ENCODE measurements at places on chromosomes 5 and 9.

- no peak for DNase-seq
Measured at GRCh38 chr9:28547527-28547926, 974.2 kb upstream of the C9orf72 start.

GRCh38 chr9:127525401-127526188 lies 74.3 kb downstream of the LRSAM1 start:
- peak; percentile 54 for DNase-seq

GRCh38 chr5:138981586-138981985 lies 106.5 kb upstream of the LRRTM2 start:
- peak; percentile 8 for DNase-seq

GRCh38 chr5:122779451-122779850 lies 4.6 kb downstream of the SNX2 start:
- no peak for DNase-seq

DNA sequence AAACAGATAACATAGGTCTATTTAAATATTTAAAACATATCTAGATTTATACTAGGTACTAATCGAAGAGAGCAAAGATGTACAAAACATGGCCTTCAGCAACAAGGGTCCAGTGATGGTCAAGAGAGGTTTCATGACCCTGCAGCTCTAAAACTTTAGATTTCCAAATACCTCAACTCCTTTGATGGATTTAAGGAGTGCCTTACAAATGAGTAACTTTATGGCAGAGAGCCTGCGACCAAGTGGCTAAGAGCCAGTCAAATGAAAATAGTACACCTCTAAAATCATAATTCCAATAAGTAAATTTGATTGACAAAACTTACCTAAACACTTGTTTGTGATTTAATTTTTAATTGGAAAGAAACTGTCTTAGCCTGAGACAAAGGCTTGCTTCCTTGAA lies 4.7 kb upstream of the SH3RF2 start:
- no peak for DNase-seq

GRCh38 chr9:71441266-71441665 lies 319.8 kb upstream of the TRPM3 start:
- DNase-seq = no peak

DNA sequence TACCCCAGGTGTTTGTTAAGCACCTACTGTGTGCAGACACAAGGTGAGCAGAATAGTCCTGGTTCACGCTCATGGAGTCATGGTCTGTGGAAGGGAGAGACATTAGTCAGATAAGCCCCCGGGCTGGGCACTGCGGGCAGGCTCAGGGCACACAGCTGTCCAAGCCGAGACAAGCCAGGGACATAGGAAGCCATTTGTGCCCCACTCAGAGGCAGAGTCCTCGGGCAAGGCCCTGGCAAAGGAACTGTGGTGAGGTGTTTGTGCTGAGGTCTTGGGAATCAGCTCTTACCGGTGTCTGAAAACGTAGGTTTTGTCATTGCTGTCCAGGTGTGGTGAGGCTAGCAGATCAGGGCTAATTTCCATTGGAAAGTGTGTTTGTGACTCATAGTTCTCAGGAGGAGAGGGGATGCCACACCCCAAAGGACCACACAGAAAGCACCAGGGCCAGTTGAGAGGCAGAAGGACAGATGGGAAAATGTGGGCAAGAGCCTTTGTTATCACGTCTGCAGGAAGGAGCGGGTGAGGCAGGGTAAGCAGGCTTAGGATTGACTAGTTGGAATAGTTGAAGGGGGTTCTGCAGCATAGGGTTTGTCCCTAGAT lies 46.1 kb upstream of the NEURL1B start:
- DNase-seq = no peak

DNA sequence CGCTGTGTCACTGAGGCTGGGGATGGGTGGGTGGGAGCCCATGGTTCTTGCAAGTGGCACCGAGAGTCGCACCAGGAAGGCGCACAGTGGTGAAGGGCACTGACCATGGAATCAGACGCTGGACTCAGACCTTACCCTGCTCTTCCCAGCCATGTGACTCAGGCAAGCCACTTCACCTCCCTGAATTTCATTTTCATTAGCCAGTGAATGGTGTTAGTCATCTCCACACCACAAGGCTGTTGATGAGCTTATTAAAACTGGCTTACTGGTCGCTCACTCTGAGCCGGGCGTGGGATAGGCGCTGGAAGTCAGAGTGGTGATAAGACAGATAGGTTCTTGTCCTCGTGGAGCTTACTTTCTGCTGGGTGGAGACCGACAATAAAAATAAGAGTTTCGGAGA lies 25.1 kb downstream of the FGF18 start:
- DNase-seq = peak; percentile 40

- peak; percentile 29 for DNase-seq
Measured at GRCh38 chr5:125722550-125722949, 700.7 kb upstream of the GRAMD2B start.
